Muscle of arm (tissue), 14 donors: ENCODE measurements at places on chromosomes 16 and 17.

- peak; percentile 0 for DNase-seq
Observed at GRCh38 chr16:47469227-47469626, 8.1 kb downstream of the PHKB start.

GRCh38 chr17:4706121-4706520, 2.2 kb upstream of the PELP1 start:
- DNase-seq = no peak

- no peak for DNase-seq
Observed at GRCh38 chr16:65547772-65548446, 426.0 kb upstream of the CDH11 start.

- DNase-seq = no peak
Observed at GRCh38 chr17:2122641-2123302, 67.9 kb downstream of the HIC1 start.
